Left ventricle myocardium inferior (tissue), 1 donor: ENCODE measurements at places on chromosomes 3 and 15. TPM values are rescaled to one million over a fixed set of nuclear protein-coding genes. Genes with fewer than 3 reads are reported as not detected.

PFKFB4 gene
- total RNA-seq: 1.5 TPM

TRAIP gene
- total RNA-seq: 0.63 TPM

LRRC31 gene
- not detected for total RNA-seq

SIN3A gene
- total RNA-seq: 28.0 TPM

CHRNA3 gene
- 0.25 TPM for total RNA-seq

UBAP1L gene
- total RNA-seq: 1.8 TPM

- no peaks in the 10 kb centered on the region for H3K36me3 ChIP-seq
- no peaks in the 10 kb centered on the region for H3K4me1 ChIP-seq
- H3K4me3 ChIP-seq: no peak overlapping the region
Measured at GRCh38 chr3:195461594-195462307, 18.9 kb upstream of the ACAP2 start.

GRCh38 chr3:99108508-99108907 lies 207.0 kb upstream of the DCBLD2 start:
- no peak for DNase-seq
- no peaks in the 10 kb centered on the region for H3K36me3 ChIP-seq
- H3K4me3 ChIP-seq: no peak overlapping the region
- H3K27ac ChIP-seq: no peak overlapping the region
- H3K27me3 ChIP-seq: no peaks in the 10 kb centered on the region

DNA sequence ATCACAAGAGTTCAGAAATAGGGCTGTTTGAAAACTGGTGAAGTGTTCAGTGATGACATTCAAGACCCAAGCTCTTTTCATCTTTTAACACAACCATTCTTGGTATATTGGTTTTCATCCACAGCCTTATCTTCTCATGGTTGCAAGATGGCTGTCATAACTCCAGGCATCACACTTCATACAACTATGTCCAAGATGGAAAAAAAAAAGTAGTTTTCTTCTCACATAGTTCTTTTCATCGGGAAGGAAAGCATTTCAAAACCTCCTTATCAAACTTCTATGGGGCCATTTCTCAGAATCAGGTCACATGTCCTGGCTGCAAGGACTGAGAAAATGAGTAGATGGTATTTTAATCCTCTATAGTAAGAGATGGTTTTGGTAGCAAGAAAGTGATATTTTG lies 21.1 kb upstream of the MFSD1 start:
- H3K4me3 ChIP-seq: no peak overlapping the region
- H3K27ac ChIP-seq: no peak overlapping the region
- DNase-seq: no peak
- no peaks in the 10 kb centered on the region for H3K27me3 ChIP-seq

DNA sequence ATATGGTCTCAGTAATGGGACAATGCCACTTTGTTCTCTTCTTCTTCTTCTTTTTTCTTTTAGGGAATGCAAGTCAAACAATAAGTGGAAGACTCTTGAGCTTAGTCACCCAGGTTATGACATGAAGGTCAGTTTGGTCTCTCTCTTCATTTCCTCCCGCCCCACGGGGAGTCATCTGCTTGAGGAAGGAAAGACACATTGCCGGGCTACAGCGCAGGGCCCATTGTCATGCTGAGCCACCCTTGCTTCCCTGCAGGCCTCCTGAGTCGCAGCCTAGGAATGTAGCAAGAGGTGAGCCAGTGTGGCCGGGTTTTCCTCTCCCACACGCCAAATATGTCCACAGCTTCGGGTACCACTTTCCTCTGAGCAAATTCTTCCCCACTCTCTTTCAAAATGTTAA lies 47.6 kb downstream of the RAP2B start:
- H3K36me3 ChIP-seq: no peaks in the 10 kb centered on the region
- H3K27ac ChIP-seq: peak overlapping the region; percentile 28
- peak; percentile 21 for DNase-seq
- no peak overlapping the region for H3K4me3 ChIP-seq
- no peaks in the 10 kb centered on the region for H3K27me3 ChIP-seq

DNA sequence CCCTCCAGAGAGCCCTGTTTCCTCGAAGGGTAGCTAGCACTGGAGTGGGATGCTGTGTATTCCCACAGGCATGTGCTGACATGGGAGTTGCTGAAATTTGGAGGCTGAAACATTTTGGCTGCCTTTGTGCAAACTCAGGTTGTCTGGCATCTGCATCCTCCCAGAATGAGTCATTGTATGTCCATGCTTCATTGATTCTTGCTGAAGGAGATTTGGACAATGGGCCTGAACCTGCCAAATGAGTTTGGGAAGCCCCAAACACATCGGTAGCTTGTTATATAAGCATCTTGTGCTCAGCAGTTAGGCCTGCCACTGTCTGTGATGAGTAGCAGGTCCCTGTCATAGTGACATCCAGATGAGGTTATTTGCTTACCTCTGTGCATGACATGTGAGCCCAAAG lies 160.0 kb downstream of the IL5RA start:
- no peaks in the 10 kb centered on the region for H3K36me3 ChIP-seq
- no peaks in the 10 kb centered on the region for H3K4me1 ChIP-seq
- H3K27ac ChIP-seq: no peak overlapping the region
- H3K27me3 ChIP-seq: no peaks in the 10 kb centered on the region

DNA sequence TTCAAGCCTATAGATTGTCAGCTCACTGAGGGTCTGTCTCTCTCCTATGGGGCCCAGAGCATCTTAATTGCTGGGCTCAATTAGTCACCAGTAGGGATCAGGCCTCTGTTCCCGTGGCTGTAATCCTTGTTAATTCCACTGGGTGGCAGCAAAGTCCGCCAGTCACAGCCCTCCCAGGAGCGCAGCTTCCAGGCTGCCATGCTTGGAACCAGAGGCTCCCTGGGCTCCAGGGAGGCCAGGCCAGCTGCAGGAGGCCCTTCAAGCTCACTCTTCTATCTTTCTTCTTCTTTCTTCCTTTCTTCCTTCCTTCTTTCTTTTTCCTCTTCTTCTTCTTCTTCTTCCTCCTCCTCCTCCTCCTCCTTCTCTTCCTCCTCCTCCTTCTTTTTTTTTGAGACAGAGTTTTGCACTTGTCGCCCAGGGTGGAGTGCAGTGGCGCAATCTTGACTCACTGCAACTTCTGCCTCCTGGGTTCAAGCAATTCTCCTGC lies 14.4 kb downstream of the RNU5B-1 start:
- H3K27me3 ChIP-seq: no peaks in the 10 kb centered on the region
- no peak overlapping the region for H3K27ac ChIP-seq
- no peak overlapping the region for H3K4me3 ChIP-seq
- H3K4me1 ChIP-seq: peaks cover 8% of the 10 kb centered on the region

DNA sequence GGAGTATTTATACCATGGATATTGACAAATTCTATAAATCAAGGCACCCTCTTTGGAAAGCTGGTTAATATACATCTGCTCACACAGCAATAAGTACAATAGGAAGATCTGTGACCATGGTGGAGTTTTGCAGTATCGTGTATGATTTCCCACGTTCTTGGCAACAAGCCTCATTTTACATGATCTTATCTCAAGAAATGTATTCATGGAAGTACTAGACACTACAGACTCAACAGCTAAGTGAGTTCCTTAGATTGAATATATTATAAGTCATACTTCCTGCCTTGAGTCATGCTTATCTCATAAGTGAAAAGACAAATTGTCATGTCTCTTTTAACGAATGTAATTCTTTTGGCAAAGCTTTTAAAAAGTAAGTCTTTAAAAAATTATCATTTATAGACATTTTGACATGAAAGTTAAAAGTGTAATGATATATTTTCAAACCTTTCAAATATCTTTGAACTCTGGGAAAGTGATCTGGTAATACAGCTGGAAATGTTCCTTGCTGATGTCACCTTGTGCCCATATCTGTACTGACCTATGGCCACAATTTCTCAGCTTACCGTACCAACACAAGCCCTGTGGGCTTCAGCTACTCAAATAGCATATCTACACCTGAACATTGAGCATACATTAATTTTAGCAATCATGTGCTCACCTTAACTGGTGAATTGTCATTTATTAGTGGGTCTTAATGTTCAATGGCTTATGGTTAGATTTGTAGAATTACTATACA lies 130.3 kb upstream of the TMC3 start:
- no peaks in the 10 kb centered on the region for H3K4me1 ChIP-seq
- H3K4me3 ChIP-seq: no peak overlapping the region
- no peak for DNase-seq
- H3K27me3 ChIP-seq: no peaks in the 10 kb centered on the region

- H3K27ac ChIP-seq: no peak overlapping the region
- no peak for DNase-seq
- no peaks in the 10 kb centered on the region for H3K36me3 ChIP-seq
Measured at GRCh38 chr3:125186261-125186787, 26.2 kb downstream of the SLC12A8 start.

- H3K27ac ChIP-seq: peak overlapping the region; percentile 79
- H3K27me3 ChIP-seq: no peaks in the 10 kb centered on the region
- no peak for DNase-seq
- peaks cover 80% of the 10 kb centered on the region for H3K4me1 ChIP-seq
Measured at GRCh38 chr3:25508901-25509300, 80.8 kb downstream of the RARB start.

DNA sequence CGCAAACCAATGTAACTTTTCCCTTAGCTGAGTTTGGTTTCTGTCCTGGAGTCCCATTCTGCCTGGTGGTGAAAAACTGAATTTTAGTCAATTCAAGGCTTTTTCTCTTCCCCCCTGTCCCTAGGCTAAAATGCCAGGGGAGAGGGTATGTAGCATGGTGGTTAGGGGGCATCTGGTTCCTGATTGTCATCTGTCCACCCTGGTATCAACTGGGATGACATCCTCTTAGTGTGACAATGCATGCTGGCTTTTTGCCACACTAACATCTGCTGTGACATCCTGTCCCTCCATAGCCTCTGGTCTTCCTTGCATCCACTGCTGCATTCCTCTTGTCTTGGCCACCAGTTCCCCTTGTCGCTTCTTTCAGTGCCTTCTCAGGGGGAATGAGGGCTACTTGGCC lies 73.7 kb downstream of the ABHD5 start:
- DNase-seq: no peak
- no peaks in the 10 kb centered on the region for H3K36me3 ChIP-seq
- no peak overlapping the region for H3K27ac ChIP-seq
- H3K27me3 ChIP-seq: no peaks in the 10 kb centered on the region
- H3K4me3 ChIP-seq: no peak overlapping the region
- peaks cover 26% of the 10 kb centered on the region for H3K4me1 ChIP-seq

- H3K27ac ChIP-seq: no peak overlapping the region
- H3K4me3 ChIP-seq: no peak overlapping the region
- no peak for DNase-seq
- no peaks in the 10 kb centered on the region for H3K27me3 ChIP-seq
- H3K4me1 ChIP-seq: no peaks in the 10 kb centered on the region
Measured at GRCh38 chr3:60580809-60581208, 670.4 kb downstream of the FHIT start.

DNA sequence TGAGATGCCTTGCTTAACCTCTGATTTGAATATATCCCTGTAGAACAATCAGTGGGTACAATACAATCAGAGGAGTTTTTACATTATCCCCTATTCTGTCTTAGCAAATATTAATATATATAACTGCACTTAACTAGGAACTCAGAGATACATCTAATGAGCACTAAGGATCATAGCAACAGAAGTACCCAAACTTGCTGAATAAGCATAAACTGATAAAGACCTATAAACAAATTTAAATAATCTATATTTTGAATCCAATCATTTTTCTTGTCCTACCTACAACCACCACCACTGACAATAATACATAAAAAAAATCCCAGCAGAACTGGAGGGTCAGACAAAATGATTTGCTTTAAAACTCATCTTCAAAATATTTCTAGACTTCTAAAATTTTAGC lies 106.2 kb downstream of the ATP8B4 start:
- H3K27me3 ChIP-seq: no peaks in the 10 kb centered on the region
- no peak for DNase-seq
- H3K4me3 ChIP-seq: no peak overlapping the region
- H3K36me3 ChIP-seq: no peaks in the 10 kb centered on the region
- no peak overlapping the region for H3K27ac ChIP-seq

GRCh38 chr3:195896361-195897080 lies 11.8 kb downstream of the TNK2 start:
- peak; percentile 52 for DNase-seq
- peaks cover 59% of the 10 kb centered on the region for H3K4me1 ChIP-seq
- no peaks in the 10 kb centered on the region for H3K36me3 ChIP-seq
- peak overlapping the region; percentile 82 for H3K4me3 ChIP-seq
- peak overlapping the region; percentile 90 for H3K27ac ChIP-seq

DNA sequence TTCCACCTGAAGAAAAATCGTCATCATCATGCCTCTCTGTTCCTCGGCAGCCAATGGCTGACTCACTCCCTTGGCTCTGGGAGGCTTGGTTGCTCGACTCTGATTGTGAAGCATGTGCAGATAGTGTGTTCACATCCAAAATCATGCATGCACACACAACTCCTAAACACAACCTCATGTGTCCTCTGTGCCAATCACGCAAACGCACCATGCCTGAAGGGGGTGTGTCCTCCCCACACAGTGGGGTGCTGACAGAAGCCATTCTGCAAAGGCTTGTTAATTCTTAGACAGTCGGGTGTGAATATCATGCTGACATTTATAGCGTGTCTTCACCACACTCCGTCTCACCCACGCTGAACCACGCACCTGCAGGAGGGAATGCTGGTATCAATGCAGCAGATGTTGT lies 11.4 kb upstream of the CCDC174 start:
- H3K27ac ChIP-seq: no peak overlapping the region
- H3K4me1 ChIP-seq: no peaks in the 10 kb centered on the region
- no peak for DNase-seq

DNA sequence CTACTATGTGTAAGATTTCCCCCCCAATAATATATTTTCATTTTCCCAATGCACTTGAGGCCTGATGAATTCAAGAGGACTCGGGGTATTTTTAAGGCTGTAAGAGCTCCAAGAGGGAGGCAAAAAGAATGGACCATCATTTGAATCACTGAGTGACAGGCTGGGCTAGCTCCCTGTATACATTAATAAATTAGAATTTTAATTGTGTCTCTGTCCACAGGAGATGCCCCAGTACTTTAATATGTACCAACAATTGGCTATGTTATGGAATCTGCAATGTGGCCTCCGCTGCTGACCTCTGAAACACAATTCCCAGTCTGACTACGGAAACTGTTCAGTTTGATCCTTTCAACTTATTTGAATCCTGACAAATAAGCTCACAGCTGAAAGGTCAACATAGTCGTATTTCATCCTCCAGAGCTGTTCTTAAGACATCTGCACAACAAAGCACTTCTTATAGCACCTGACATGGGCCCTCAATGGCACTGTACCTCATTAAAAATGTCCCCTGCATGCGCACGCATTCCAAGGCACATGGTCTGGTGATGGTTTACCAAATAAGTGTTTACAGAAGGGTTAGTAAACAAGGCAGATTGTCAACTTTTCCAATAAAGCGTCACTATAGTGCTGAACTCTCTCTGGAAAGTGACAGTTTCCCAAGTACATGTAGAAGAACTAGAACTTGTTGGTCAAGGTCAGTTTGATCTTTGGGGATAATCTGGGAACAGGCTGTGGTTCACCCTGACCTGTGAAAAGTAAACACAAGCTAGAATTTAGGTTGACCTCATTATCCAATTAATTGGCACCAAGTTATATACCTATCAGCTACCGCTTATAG lies 472.9 kb downstream of the FOXP1 start:
- DNase-seq: no peak
- no peak overlapping the region for H3K4me3 ChIP-seq
- H3K27ac ChIP-seq: no peak overlapping the region
- H3K36me3 ChIP-seq: peaks cover 15% of the 10 kb centered on the region
- no peaks in the 10 kb centered on the region for H3K27me3 ChIP-seq
- peaks cover 49% of the 10 kb centered on the region for H3K4me1 ChIP-seq

GRCh38 chr15:75776065-75776423 lies 63.4 kb upstream of the CSPG4 start:
- H3K27ac ChIP-seq: no peak overlapping the region
- no peaks in the 10 kb centered on the region for H3K4me1 ChIP-seq
- H3K27me3 ChIP-seq: peaks cover 9% of the 10 kb centered on the region
- no peak for DNase-seq
- H3K36me3 ChIP-seq: no peaks in the 10 kb centered on the region
